ENCODE measurements at places on chromosomes 7 and 10.

GRCh38 chr7:54345746-54346145 lies 196.4 kb upstream of the VSTM2A start:
- no peak for DNase-seq

GRCh38 chr7:73749931-73750776 lies 11.6 kb upstream of the ABHD11 start:
- DNase-seq = no peak

GRCh38 chr10:97726636-97727178 lies 10.2 kb upstream of the ZFYVE27 start:
- DNase-seq = no peak

- no peak for DNase-seq
These were observed 29.5 kb upstream of the INHBA start for GRCh38 chr7:41732436-41732785.

- no peak for DNase-seq
These were observed 81.9 kb downstream of the EGFR start for GRCh38 chr7:55100544-55101327.

DNA sequence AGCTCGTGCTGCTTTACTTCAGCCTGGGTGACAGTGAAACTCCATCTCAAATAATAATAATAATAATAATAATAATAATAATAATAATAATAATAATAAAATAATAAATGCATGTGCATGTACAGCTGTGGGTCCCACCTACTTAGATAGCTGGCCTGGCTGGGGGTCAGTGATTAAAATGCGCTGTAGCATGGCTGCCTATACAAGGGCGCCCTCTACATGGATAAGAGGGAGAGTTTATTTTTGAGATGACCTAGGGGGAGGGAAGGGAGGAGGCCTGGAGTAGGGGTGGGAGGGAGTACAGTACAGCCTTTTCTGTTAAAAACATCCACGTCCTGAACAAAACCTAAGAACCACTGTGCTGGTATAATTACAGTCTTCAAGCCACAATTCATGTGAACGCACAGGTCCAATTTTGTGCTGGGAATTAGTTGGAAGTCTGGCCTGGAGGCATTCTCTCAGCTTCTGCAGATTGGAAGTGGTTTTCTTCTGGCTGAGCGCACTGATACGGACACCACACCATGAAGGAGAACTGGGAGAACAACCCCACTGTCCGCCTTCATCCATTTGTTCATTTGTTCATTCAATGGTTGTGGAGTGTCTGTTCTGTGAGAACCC lies 146.5 kb downstream of the TMEM178B start:
- DNase-seq = no peak

DNA sequence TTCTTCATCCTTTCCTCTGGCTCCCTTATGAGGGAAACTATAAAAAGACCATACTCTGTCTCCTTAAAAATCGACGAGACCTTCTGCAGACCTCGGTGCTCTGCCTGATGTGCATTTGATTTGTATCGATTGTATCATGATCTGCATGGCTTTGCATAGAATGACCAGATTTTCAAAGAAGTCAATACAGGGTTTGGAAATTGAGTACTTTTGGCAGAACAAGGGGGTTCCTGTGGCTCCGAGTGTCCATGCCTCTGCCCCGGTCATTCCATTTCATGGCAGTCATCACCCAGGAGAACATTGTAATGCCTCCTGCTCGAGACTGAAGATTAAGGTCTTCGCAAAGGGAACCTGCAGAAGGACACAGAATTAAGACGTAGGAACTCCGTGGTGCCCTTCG lies 685 bp downstream of the CASP2 start:
- DNase-seq = no peak

DNA sequence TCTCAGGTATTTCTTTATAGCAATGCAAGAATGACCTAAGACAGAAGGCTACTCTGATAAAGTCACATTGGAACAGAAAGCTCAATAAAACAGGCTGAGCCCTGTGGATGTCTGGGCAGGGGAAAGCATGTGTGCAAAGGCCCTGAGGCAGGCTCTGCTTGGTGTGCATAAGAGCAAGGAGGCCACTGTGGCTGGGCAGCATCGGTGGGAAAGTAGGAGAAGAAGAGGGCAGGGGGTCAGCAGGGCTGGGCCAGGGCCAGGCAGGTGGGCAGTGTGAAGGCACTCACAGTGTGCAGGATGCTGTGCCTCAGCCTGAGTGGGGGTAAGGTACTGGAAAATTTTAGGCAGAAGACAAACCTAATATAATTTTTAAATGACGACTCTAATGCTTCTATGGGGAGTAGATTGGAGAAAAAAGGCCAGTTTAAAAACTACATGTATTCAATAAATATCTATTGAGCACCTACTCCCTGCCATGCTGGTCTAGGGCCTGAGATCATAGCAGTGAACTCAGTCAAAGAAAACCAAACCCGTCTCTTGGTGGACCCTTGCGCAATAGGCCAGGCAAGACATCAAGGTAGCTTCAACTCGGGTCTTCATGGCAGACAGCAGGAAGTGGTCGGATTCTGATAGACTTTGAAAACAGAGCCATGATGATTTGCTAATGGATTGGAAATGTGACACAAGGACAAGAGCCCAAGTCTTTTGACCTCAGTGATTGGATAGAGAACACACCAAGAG lies 572.3 kb downstream of the TCERG1L start:
- no peak for DNase-seq

DNA sequence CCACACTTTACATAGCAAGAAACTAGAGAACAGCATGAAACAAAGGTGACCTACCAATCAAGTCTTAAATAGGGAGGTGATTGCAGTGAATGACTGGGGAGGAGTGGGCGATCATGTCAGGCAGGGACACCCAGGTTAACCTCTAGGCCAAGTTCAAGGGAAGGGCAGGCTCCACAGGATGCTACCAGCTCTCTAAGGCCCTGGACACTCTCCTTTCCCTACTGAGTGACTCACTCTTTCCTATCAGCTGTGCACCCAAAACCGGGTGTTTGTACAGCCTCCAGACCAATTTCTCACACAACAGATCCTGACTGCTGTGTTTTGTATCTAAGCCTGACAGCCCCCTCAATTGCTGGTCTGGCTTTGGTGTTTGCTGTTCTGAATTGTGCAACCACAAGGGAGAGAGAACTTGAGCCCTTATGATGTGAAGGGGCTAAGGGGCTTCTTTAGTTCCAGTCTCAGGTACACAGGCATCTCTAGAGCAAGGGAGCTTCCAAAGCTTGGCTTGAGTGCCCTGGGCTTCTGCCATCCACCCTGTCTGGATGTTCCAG lies 107.8 kb downstream of the TBXAS1 start:
- no peak for DNase-seq

GRCh38 chr10:6729071-6729774 lies 149.1 kb upstream of the PRKCQ start:
- DNase-seq = no peak

DNA sequence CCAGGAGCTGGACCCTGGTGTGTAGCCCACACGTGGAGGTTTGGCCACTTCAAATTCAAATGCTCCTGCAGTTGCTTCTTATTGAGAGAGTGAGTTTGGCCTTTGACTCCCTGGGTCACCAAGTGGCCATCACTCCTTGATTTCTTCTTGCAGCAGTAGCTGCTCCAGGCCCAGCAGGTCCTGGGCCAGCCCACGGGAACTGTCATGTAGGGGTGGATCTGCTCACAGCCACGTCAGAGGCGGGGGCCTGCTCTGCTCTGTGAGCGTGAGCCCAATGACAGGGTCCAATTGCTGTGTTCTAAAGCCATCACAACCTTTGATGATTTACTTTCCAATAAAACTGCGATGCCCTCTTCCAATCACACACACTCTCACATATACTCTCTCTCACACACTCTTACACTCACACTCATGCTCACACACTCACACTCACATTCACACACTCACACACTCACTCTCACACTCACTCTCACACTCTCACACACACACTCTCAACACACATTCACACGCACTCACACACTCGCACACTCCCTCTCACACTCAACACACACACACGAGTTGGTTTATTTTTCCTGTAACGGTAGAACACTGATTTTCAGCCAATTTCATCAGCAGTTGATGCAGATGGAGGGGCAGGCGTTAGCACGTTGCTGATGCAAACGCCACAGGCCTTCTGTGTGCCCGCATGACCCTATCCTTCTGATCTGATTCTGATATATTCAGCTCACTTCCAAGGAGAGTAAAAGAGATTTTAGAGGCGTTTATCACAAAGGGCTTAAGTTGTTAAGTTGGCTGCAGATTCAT lies 210.7 kb upstream of the PPP2R2D start:
- no peak for DNase-seq

GRCh38 chr10:15869935-15870334 lies 9.6 kb upstream of the MINDY3 start:
- DNase-seq = no peak

GRCh38 chr10:92125144-92125543 lies 165.7 kb downstream of the CPEB3 start:
- DNase-seq = no peak

- DNase-seq = no peak
These were observed 9.9 kb downstream of the MICU1 start for GRCh38 chr10:72615970-72616369.

DNA sequence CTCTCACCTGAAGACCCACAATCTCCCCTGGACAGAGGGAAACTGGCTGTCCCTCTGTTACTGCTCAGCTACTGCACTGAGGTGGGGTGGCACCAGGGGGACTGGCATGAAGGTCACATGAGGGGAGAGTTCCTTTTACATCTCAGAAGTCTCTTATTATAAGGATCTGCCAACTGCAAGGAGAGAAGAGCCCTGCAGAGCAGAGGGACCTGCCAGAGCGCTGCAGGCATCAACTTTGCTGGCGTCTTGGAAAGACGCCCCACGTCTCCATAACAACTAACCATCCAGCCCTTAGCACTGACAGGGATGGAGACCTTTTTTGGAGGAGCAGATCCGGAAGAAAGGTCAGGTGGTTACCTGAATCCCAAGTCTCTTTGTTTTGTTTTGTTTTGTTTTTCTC lies 218.6 kb downstream of the KCNMA1 start:
- DNase-seq = no peak

DNA sequence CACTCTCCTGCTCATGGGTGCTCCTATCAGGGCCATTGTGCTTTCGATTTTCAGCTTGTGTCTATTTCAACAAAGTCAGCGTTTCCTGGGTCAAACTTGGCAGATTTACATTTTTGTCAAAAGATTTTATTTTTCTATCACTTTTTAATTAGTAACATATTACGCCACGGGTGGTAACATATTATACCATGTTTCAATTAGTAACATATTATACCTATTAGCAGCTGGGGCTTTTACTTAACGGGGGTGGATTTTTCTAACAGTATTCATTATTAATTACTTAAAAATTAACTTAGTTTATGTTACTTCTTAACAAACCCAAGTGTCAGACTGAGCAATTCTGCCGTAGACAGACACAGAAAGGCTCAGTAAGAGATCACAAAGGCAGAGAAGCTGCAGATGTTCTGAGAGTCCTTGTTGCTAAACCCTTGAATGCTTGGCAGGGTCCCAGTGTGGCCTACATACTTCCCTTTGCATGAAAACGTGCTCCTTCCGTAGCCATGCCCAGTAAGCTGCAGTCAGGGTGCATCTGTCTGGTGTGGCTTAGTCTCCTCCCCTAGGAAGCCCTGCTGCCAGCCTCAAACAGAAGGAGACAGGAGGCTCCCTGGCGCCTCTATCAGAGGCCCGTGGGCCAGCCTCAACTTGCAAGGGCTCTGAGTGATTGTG lies 263.1 kb upstream of the CXCL12 start:
- no peak for DNase-seq

GRCh38 chr10:33952692-33953360 lies 618.4 kb upstream of the NRP1 start:
- DNase-seq = no peak

- no peak for DNase-seq
These were observed 642.4 kb downstream of the TNS3 start for GRCh38 chr7:46939558-46939957.

DNA sequence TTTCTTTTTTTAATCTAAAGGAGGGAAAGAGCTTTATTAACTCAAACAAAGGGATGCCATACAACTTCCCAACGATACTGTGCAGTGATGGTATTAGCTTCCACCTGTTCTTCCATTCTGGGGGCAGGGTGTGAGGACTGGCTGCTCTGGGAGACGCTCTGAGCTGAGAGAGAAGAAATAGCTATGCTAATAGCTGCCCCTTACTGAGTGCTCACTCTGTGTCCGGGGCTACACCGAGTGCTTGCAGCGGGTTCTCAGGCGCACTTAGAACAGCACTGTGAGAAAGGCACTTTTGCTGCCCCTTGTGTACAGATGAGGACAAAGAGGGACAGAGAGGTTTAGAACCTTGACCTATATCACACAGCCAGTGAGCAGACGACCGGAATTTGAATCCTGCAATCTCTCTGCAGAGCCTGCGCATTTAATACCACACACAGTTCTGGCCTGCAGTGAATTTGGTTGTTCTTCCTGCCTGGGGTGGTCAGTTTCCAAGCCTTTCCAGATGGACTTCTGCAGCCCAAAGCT lies 142.2 kb downstream of the PLPP4 start:
- no peak for DNase-seq

DNA sequence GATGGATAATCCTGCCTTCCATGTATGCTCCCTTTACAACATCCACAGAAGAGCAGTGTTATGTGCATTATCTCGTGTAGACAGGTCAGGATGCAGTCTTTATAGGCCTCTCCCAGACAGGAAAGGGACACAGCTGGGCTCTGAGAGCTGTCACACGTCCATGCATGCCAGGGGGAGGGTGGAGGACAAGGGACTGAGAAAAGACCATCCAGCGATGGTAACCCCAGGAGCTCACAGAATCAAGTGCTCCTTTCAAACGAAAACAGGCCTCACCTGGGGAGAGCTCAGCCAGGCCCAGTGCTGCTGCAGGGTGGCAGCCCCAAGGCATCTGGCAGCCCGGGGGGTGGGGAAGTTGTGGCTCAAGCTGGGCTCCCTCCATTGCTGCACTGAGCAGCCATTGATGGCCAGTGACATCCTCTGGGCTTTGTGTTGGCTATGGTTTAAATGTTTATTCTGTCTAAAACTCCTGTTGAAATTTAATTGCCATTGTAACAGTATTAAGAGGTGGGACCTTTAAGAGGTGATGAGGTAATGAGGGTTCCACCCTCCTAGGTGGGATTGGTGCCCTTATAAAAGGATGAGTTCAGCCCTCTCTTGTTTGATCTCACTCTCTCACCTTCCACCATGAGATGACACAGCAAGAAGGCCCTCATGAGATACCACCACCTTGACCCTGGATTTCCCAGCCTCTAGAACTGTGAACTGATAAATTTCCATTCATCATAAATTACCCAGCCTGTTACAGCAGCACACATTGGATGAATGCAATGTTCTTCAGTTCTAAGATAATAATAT lies 15.7 kb downstream of the JCAD start:
- DNase-seq = no peak

DNA sequence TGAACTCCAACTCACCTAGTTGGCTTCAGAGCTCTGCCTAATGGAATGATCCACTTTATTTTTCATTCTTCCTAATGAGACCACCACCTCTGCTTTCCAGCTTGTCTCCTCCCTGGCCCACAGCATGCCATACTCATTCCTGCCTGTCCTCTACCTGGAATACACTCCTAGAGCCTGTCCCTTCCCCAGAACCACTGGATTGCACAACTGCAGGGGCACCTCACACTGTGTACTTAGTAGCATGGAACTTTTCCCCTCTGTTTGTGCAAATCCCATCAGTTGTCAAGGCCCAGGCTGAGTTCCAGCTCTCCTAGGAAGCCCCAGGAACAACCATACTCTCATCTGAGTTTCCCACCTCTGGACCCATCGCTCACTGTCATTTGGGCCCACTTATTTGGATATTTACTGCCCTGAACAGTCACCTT lies 15.6 kb downstream of the ALDH18A1 start:
- no peak for DNase-seq
